Hematopoietic multipotent progenitor cell treated with erythropoietin and hydrocortisone succinate and interleukin-3 and kit ligand, for 8 days (in vitro differentiated cells): ENCODE measurements at places on chromosomes 7 and 10.
A peak's percentile ranks its signal among the peaks of the same experiment; 100 is the strongest.

DNA sequence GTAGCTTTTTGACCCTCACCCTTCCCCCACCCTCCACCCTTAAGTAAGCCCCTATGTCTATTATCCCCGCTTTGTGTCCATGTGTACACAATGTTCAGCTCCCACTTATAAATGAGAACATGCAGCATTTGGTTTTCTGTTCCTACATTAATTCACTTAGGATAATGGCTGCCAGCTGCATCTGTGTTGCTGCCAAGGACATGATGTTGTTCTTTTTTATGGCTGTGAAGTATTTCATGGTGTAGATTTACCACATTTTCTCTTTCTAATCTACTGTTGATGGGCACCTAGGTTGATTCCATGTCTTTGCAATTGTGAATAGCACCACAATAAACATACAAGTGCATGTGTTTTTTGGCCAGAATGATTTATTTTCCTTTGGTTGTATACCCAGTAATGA lies 232.2 kb downstream of the CACNA2D1 start:
- DNase-seq: no peak

- DNase-seq: no peak
Measured at GRCh38 chr7:22563621-22564241, 63.7 kb upstream of the STEAP1B start.

DNA sequence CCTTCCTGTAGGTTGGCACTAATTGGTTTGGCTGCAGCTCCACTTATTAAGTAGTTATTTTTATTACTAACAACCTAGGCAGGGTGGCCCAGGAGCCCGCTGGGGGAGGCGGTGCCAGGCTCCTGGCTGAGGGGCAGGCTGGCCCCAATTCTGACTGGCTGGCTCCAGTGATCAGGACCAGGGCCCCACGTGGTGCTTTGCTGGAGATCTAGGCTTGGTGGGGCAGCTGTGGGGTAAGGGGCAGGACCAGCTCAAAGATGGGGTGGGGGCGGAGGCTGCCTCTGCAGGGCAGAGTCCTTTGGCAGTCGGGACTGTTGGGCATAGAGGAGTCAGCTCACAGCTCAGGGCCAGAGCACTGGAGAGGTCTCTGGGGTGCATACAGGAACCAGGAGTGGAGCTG lies 2.4 kb downstream of the ASL start:
- DNase-seq: no peak

- DNase-seq: no peak
Measured at GRCh38 chr7:91657483-91658071, 222.9 kb downstream of the MTERF1 start.

- DNase-seq: no peak
Measured at GRCh38 chr7:67760971-67761370, 764.3 kb downstream of the TYW1 start.

- no peak for DNase-seq
Measured at GRCh38 chr10:7482992-7483391, 72.2 kb upstream of the SFMBT2 start.

DNA sequence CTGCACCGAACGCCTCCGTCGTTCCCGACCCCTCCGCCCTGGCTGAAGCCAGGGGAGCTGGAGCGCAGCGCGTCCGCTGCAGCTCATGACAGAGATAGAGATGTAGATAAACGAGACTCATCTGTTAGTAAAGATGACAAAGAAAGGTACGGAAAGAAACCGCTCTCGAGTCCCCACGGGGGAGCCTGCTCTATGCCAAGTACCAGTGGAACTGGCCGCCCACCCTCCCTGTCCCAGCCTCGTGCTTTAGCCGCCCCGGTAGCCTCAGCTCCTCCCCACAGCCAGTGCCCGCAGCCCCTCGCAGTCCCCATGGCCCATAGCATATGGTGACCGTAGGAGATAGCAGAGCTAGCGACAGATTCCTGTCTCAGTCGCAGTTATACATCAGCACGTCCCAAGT lies 344.7 kb upstream of the GALNT17 start:
- no peak for DNase-seq

- no peak for DNase-seq
Measured at GRCh38 chr7:71320916-71321315, 189.0 kb downstream of the GALNT17 start.

- no peak for DNase-seq
Measured at GRCh38 chr10:131902211-131902610, 1.4 kb downstream of the PPP2R2D start.

DNA sequence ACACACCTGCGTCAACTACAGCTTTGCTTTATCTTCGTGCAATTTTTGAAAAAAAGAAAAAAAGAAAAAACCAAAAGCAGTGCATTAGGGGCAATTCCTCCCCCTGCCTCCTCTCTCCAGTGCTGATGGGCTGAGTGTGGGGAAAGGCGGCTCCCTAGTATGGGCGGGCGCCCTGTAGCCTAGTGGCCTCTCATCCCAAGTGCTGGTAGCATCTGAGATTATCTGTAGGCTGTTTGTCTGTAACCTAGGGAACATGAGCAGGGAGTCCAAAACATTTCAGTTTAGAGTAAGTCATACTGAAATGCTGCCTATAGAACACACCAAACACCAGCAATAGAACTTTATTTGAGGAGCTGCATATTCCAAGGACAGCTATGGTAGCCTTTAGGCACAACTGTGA lies 24.6 kb upstream of the BAMBI start:
- no peak for DNase-seq

DNA sequence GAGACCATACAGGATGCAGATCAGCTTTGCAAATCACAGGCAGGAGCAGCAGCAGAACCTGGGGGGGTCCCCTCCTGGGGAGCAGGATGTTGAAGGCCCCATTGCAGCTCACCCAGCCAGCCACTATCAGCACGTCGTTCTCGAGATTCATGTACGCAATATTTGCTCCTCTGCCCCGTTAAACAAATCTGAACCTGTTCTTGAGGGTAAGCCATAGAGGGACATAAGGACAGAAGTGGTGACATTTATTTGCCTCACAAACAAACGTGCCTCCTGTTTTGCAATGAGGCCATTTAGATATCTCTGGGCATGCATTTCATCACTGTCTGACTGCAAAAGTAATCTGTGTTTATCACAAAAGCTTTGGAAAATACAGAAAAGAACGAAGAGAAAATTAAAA lies 87.3 kb upstream of the BAIAP2L1 start:
- DNase-seq: no peak

DNA sequence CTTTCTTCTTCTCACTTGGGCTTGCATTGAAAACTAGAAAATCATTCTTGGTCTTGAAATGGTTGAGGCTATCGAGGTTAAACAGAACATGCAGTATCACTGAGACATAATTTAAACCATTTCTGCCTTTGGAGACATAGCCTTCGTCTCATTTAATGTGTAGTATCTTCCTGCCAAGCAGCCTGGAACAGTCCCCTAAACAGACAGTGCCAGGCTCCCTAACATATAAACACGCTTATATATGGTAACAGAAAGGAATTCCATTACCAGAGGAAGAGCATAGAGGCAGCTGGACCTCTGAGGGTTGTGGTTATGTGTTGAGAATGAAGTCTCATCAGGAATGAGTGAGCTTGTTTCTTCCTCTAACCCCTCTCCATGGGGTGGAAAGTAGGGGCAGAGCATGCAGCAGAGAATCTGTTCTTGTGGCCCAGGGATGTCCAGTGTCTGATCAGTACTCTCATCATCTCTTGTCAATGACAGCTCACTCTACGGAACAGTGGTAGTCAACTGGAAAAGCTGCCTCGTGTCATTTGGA lies 11.2 kb downstream of the CACNB2 start:
- no peak for DNase-seq

- DNase-seq: no peak
Measured at GRCh38 chr7:127598318-127598717, 4.8 kb downstream of the FSCN3 start.

DNA sequence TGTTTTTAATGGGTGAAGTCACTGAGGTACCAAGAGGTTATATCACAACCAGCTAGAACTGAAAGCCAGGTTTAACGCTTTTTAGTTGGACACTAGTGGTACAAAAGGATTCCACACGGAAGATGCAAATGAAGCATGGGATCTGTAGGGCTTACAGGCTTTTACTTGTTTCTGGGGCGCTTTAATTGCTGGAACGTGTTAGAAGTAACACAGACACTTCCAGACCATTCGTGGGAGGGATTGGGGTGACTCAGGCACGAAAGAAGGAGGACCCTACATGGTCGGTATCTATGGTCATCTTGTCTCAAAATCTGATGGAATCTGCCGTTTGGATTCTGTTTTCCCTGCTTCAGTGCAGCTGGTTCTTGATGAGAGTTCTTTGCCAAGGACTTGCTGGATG lies 1.0 kb downstream of the YKT6 start:
- no peak for DNase-seq

DNA sequence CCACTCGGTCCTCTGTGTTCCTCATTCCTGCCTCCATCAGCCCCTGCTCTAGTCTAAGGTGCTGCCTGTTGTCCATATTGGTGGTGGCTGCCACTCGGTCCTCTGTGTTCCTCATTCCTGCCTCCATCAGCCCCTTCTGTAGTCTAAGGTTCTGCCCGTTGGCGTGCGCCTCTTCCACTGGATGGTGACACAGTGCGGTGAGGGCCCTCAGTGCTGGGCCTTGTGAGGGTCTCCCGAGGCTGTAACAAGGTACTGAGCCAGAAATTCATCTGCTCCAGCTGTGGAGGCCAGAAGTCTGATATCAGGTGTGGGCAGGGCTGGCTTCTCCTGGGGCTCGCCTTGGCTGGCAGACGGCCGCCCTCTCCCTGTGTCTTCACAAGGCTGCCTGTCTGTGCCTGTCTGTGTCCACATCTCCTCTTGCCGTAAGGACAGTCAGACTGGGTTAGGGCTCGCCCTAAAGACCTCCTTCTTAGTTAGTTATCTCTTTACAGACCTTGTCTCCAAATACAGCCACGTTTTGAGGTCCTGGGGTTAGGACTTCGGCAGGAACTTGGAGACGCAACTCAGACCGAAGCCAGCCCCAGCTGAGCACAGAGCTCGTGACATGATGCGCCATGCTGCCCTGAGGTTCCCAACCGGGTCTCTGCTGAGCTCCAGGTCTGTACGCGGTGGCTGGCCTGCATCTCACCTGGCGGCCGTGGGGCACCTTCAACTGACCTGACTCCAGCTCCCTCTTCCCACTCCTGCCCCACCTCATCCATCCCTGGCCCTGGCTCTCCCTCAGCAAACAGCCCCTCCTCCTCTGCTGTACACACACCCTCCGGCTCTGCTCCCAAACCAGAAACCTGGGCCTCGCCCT lies 181.4 kb upstream of the SHH start:
- DNase-seq: no peak

DNA sequence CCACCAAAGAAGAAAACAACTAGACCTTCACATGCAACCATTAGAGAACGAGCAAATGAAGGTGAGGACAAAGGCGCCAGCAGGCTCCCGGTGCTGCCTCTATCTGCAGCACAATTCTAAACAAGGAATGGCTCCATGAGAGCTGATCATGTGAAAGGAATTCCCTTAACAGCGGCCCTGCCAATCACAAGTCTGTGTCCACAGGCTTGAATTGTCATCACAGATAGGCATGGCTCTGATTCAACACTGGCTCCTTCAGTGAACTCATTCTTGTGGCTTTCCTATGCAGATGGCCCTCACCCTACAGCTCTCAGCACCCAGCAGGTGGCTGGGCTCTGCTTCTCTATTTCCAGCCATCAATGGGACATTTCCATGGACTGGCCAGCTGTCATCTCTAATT lies 36.2 kb downstream of the LAMB1 start:
- DNase-seq: no peak

- no peak for DNase-seq
Measured at GRCh38 chr10:29481906-29482440, 152.8 kb downstream of the SVIL start.

- DNase-seq: no peak
Measured at GRCh38 chr10:102300278-102300843, 55.0 kb downstream of the GBF1 start.

GRCh38 chr10:79266543-79267312 lies 80.5 kb upstream of the PPIF start:
- DNase-seq: peak; percentile 27

DNA sequence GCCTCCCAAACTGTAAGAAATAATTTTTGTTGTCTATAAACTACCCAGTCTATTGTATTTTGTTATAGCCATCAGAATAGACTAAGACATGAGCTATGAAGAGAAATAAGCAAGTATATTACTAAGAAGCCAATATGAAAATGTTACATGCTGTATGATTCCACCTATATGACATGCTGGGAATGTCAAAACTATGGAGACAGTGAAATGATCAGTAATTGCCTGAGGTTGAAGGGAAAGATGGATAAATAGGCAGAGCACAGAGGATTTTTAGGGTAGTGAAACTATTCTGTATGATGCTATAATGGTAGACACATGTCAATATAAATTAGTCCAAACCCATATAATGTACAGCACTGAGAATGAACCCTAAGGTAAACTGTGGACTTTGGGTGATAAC lies 261.3 kb upstream of the PCDH15 start:
- DNase-seq: no peak

DNA sequence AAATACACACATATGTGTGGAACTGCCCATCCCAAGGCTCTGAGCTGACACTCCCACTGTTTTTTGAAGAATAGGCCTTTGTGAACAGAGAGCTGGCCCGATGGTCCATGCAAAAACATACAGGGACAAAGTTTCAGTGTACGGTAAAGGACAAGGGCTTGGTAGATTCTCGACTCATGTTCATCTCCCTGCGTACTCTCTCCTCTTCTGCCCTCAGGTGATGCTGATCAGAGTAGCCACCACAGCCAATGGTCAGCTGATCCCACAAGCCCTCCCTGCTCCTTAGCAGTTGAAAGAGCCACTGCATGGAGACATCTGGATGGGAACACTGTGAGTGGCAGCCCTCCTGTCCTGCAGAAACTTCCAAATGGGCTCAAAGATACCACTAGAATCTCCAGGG lies 23.1 kb upstream of the C10orf71 start:
- no peak for DNase-seq

DNA sequence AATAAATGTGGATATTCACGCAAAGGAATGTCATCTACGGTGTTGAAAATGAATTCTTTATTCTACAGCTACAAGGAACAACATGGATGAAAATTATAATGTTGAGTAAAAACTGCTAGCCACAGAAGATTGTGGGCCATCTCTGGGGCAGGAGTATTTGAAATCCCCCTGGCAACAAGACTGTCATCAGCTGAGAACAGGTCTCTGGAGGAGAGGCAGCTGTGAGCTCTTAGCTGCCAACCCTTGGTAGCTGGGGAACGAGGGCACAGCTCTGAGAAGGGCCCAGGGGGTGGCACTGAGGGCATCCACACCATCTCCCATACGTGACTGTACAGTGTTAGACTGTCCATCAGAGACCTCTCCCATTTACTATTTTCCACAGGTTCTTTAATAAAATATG lies 340.1 kb upstream of the MGMT start:
- DNase-seq: no peak

DNA sequence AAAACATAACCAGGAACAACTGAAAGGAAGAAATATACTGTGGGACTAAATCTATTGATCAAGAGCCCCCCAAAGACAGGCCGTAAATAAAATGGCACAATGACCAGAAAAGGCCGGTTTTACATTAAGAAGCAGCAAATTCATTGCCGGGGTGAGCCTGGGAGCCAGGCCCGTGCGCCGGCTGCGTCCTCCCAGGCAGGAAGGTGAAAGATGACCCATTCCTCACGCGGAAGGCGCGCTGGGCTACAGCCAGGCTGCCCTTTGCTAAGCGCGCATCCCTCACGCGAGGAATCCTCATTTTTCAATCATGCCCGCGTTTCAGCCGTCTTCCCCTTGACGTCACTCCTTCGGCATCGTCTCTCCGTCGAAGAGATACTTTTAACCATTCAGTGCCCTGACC lies 47.6 kb upstream of the MGMT start:
- no peak for DNase-seq

GRCh38 chr10:43211030-43211429 lies 55.8 kb downstream of the RASGEF1A start:
- no peak for DNase-seq
